ENCODE measurements at places on chromosomes 7 and 10. TPM values are rescaled to one million over a fixed set of nuclear protein-coding genes. Genes with fewer than 3 reads are reported as not detected.

Gene CTAGE8
- not detected for total RNA-seq

Gene TUBAL3
- not detected for total RNA-seq

Gene TDRD1
- total RNA-seq, result not detected

Gene OGDHL
- 3.7 TPM for total RNA-seq

Gene MYOF
- total RNA-seq, result 72.7 TPM

Gene ZP3
- not detected for total RNA-seq

Gene LMOD2
- not detected for total RNA-seq

DNA sequence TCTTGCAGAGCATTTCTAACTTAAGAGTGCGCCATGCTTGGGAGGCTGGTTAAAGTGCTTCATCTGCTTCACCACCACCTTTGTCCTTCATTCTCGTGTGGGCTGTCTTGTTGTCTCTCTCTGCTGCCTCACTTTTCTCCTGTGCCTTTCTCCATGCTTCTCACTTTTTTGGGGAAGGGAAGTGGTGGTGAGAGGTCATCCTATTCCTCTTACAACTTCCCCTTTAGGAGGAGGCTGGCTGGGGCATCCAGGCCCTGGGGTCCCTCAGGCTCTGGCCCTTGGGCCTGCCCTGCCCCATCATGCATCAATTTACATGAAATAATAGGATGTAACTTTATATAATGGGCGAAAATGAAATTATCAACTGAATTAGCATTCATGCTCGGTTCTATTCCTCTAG, 39.9 kb upstream of the PIP4K2A start:
- no peaks in the 10 kb centered on the region for H3K36me3 ChIP-seq
- no peak for DNase-seq
- H3K27me3 ChIP-seq, result no peaks in the 10 kb centered on the region
- no peak overlapping the region for H3K27ac ChIP-seq

DNA sequence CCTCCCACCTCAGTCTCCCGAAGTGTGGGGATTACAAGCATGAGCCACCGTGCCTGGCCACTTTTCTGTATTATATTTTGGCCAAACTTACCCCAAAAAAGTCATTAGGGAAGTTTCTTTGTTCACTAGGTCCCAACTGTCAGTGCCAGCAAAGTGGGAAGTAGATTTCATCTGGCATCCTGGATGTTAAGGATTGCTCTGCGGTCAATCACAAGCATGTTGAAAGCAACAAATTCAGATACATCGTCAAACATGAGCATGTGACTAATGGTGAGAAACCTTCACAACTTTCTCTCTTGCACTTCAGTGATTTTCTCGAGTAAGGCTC, 14.3 kb upstream of the LRRC17 start:
- H3K27me3 ChIP-seq, result no peaks in the 10 kb centered on the region
- peaks cover 22% of the 10 kb centered on the region for H3K4me1 ChIP-seq
- H3K36me3 ChIP-seq, result no peaks in the 10 kb centered on the region
- no peak for DNase-seq
- no peak overlapping the region for H3K4me3 ChIP-seq
- no peak overlapping the region for H3K27ac ChIP-seq

- DNase-seq, result no peak
- H3K36me3 ChIP-seq, result peaks cover 68% of the 10 kb centered on the region
- peak overlapping the region; percentile 94 for H3K27ac ChIP-seq
- H3K4me1 ChIP-seq, result peaks cover 43% of the 10 kb centered on the region
- peak overlapping the region; percentile 80 for H3K4me3 ChIP-seq
Measured at GRCh38 chr10:102152545-102152890, 329 bp downstream of the NOLC1 start.

GRCh38 chr10:60896810-60897209, 47.2 kb downstream of the RHOBTB1 start:
- no peak overlapping the region for H3K27ac ChIP-seq
- no peaks in the 10 kb centered on the region for H3K36me3 ChIP-seq
- H3K4me3 ChIP-seq, result no peak overlapping the region
- H3K4me1 ChIP-seq, result peaks cover 29% of the 10 kb centered on the region

DNA sequence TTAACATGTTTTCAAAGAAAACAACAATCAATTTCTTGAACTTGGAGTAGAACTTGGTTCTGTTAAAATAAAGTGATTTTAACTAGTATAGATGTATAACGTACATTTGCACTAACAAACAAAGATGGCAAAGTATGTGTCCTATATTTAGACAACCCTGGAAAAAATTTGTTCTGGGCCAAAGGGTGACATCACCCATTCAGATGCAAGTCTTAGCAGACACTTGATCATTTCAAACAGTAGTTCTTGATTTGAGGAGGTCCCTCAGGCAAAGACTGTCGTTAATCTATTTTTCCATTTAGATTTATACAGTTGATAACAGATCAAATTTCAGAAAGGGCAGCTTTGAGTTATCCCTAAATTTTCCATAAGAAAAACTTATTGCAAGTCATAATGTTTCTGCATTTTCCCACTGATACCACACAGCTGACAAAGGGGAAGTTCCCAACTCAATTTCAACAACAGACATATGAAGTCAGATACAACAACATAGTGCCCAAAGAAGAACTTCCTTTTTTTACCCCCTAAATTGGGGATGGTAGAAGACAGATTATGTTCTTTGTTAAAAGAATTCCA, 5.2 kb downstream of the NMT2 start:
- no peak overlapping the region for H3K4me3 ChIP-seq
- H3K4me1 ChIP-seq, result peaks cover 34% of the 10 kb centered on the region
- H3K27ac ChIP-seq, result no peak overlapping the region
- no peaks in the 10 kb centered on the region for H3K27me3 ChIP-seq
- DNase-seq, result no peak
- no peaks in the 10 kb centered on the region for H3K36me3 ChIP-seq

- H3K4me3 ChIP-seq, result no peak overlapping the region
- no peaks in the 10 kb centered on the region for H3K27me3 ChIP-seq
- DNase-seq, result no peak
Measured at GRCh38 chr10:74056050-74056818, 58.3 kb downstream of the VCL start.

DNA sequence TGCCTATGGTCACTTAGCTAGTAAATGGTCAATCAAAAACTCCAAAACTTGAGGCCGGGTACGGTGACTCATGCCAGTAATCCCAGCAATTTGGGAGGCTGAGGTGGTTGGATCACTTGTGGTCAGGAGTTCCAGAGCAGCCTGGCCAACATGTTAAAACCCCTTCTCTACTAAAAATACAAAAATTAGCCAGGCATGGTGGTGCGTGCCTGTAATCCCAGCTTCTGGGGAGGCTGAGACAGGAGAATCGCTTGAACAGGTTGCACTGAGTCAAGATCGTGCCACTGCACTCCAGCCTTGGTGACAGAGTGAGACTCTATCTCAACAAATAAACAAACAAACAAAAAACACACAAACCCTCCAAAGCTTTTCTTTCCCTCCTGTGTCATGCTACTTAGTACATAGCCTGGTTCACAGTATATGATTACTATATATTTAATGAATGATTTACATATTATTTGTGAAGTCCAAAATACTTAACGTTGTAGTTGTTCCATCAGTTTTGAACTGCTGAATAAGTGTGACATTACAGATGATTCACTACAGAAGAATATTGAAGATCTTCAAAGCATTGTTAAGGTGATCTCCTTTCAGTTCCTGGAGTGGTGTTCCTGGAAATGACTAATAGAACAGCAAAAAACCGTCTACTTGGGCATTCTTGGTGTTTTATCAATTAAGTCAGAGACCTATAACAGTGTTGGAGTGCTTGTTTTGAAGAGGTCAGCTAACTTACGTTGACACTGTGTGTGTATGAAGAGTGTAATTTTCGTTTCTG, 72.9 kb downstream of the ADK start:
- no peaks in the 10 kb centered on the region for H3K36me3 ChIP-seq
- no peak overlapping the region for H3K27ac ChIP-seq
- no peak overlapping the region for H3K4me3 ChIP-seq
- H3K27me3 ChIP-seq, result no peaks in the 10 kb centered on the region
- H3K4me1 ChIP-seq, result no peaks in the 10 kb centered on the region

GRCh38 chr7:134301592-134301991, 15.1 kb downstream of the SLC35B4 start:
- peaks cover 5% of the 10 kb centered on the region for H3K4me1 ChIP-seq
- no peak overlapping the region for H3K27ac ChIP-seq
- no peak for DNase-seq
- no peak overlapping the region for H3K4me3 ChIP-seq
- peaks cover 80% of the 10 kb centered on the region for H3K36me3 ChIP-seq

GRCh38 chr7:98186452-98187137, 24.6 kb upstream of the BHLHA15 start:
- peaks cover 5% of the 10 kb centered on the region for H3K4me1 ChIP-seq
- no peak for DNase-seq
- H3K27me3 ChIP-seq, result no peaks in the 10 kb centered on the region
- no peak overlapping the region for H3K4me3 ChIP-seq
- peak overlapping the region; percentile 48 for H3K27ac ChIP-seq

- peaks cover 48% of the 10 kb centered on the region for H3K27me3 ChIP-seq
- H3K27ac ChIP-seq, result peak overlapping the region; percentile 36
- no peaks in the 10 kb centered on the region for H3K36me3 ChIP-seq
- H3K4me3 ChIP-seq, result peak overlapping the region; percentile 57
Measured at GRCh38 chr7:157278791-157279724, 57.7 kb upstream of the DNAJB6 start.

GRCh38 chr7:155965010-155965409, 152.7 kb upstream of the SHH start:
- H3K27me3 ChIP-seq, result no peaks in the 10 kb centered on the region
- H3K36me3 ChIP-seq, result no peaks in the 10 kb centered on the region
- no peak overlapping the region for H3K27ac ChIP-seq
- no peak for DNase-seq
- H3K4me1 ChIP-seq, result peaks cover 17% of the 10 kb centered on the region

DNA sequence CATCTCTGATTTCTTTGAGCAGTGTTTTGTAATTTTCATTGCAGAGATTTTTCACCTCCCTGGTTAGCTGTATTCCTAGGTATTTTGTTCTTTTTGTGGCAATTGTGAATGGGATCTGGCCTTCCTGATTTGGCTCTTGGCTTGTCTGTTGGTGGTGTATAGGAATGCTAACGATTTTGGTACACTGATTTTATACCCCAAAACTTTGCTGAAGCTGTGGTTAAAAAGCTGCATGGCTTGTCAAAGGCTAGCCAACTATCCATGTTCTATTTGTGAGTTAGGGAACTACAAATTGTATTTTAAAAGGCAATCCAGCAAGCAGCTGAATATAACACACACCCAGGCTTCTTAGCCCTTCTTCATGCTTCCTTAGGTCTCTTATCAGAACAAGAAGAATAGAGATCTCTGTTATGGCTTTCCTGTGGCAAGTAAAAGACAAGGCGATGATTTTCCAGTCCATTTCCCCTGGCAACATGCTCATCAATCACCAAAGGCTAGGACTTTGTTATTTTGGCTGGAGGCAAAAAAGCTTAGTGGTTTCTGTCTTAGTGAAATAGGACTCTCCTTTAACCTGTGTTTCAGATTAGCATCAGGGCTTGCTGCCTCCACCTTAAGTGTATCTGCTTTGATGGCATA, 77.5 kb downstream of the CDK6 start:
- peaks cover 7% of the 10 kb centered on the region for H3K4me1 ChIP-seq
- DNase-seq, result no peak
- no peaks in the 10 kb centered on the region for H3K36me3 ChIP-seq
- no peak overlapping the region for H3K4me3 ChIP-seq
- no peak overlapping the region for H3K27ac ChIP-seq

DNA sequence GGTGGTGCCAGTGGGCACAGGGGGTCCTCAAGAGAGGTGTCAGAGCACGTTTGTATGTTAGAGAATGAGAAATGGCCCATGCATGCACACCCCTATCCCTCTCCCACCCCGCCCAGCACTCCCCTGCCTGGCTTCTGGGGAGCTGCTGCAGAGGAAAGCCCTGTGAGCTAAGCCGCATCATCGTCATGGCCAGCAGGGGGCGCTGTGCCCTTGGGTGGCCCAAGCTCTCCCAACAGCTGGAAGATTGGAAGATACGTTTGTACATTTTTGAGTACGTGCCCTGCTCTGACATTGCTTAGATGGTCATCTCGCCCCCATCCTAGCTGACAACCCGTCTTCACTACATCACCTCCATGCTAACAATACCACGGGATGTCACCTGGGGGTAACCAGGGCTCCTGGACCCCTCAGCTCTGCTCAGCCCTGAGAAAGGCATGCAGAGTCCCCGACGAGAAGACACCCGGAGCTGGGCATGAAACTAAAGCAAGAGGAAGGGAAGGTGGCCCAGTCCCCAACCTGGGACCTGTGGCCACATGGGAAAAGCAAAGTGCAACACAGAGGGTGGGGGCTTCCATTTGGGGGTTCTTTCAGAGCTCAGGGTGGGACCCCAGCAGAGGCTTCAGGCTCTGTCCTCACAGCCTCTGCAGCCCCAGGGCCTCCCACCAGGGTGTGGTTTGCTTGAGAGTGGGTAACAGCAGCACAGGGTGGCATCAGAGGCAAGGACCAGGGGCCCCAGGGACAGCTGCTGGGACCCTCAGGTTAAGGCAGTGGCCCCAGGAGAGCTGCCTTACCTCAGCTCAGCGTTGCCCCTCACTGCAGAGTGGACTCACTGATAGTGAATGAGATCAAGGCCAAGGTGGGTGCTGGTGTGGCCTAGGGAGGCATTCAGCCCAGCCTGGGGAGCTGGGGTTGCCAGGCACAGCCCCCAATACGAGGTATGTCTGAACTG, 136.6 kb downstream of the PTPN20 start:
- no peaks in the 10 kb centered on the region for H3K27me3 ChIP-seq
- DNase-seq, result peak; percentile 90
- no peaks in the 10 kb centered on the region for H3K4me1 ChIP-seq
- H3K4me3 ChIP-seq, result no peak overlapping the region
- no peak overlapping the region for H3K27ac ChIP-seq

- no peaks in the 10 kb centered on the region for H3K36me3 ChIP-seq
- H3K4me3 ChIP-seq, result no peak overlapping the region
- H3K27me3 ChIP-seq, result no peaks in the 10 kb centered on the region
- peaks cover 53% of the 10 kb centered on the region for H3K4me1 ChIP-seq
- DNase-seq, result peak; percentile 35
Measured at GRCh38 chr10:11161096-11161495, 143.4 kb downstream of the CELF2 start.

- DNase-seq, result no peak
- no peaks in the 10 kb centered on the region for H3K36me3 ChIP-seq
- no peaks in the 10 kb centered on the region for H3K27me3 ChIP-seq
- H3K4me3 ChIP-seq, result no peak overlapping the region
- no peak overlapping the region for H3K27ac ChIP-seq
Measured at GRCh38 chr7:139541600-139542307, 18.3 kb downstream of the CLEC2L start.
